ENCODE measurements at places on chromosomes 11 and 22.

GRCh38 chr22:44179196-44179988, 1.3 kb upstream of the PARVG start:
- DNase-seq: no peak

- no peak for DNase-seq
These were observed 12.4 kb downstream of the CRELD2 start for GRCh38 chr22:49930596-49931412.

GRCh38 chr11:77136074-77136473, 8.0 kb downstream of the MYO7A start:
- DNase-seq: no peak

DNA sequence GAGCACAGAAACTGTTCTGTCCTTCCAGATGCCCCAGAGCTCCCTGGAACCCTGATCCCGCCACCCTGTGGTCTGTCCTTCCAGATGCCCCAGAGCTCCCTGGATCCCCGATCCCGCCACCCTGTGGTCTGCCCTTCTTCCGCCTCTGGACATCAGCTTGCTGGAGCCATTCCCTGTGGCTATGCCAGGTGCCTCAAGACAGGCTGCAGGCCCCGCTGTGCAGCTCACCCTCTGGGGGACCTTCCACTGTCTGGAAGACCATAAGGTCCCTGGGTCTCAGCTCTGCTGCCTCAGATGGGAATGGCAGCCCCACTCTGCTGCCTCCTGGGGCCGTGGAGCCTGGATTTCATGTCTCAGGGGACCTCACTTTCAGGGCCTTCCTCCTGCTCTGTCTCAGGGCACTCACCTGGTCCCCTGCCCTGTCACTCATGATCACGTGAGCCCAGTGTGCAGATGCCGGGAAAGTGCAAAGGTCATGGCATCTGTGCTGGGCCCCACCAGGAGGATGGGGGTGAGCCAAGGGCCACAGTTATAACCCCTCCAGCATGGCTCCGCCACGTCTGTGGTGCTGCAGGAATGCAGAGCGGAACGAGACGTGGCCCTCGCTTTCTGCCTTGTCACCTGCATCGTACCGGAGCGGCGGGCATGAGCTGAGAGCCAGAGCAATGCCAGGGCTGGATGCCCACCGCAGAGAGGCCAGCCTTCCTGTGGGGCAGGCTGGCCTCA, 1520.7 kb downstream of the BRD1 start:
- DNase-seq: no peak

GRCh38 chr11:105673089-105673488, 63.2 kb downstream of the GRIA4 start:
- DNase-seq: no peak

GRCh38 chr22:24434471-24435322, 7.3 kb downstream of the ADORA2A start:
- DNase-seq: no peak

- no peak for DNase-seq
These were observed 72.1 kb downstream of the AMOTL1 start for GRCh38 chr11:94840209-94840608.

DNA sequence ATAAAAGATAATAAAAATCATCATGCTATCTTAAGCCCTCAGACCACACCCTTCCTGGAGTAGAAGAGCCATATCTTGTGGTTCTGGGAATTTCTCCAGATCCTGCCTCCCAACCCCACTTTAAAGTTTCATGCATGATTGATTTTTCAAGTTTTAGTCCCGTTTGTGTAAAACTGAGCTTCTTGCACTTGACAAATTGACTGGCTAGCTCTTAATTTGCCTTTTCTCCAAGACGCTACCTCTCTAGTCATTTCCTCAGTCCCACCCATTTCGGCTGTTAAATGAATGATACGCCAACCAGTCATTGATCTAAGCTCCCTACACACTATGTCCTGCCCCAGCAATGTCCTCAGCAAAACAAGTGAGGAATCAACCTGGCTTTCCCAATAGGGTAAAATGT, 71.8 kb upstream of the TEAD1 start:
- DNase-seq: no peak

DNA sequence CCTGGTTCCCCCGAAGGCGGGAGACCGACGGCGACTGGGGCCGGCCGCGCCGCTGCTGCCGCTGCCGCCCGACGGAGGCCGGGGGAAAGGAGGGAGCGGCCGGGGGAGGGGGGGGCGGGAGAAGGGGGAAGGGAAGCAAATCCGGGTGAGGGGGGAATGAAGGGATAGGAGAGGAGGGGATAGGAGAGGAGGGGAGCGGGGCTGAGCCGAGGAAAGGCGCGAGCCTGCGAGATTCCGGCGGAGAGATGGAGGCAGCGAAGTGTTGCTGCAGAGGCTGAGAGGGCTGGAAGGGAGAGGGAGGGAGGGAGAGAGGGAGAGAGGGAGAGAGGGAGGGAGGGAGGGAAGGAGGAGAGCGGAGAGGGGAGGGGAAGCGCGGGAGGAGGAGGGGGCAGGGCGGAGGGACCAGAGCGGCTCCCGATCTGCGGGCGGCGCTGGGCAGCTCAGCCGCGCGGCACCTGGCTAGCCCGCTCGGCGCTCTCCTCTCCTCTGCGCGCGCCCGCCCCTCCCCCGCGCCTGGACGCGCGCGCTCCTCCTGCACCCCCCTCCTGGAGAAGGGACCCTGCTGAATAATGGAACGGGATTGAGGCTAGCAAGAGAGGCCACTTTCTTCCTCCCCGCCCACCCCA, 52.3 kb downstream of the SLC22A12 start:
- DNase-seq: no peak

- no peak for DNase-seq
These were observed at the start of gene DRICH1 for GRCh38 chr22:23632178-23632577. DRICH1 (minus strand) TSS chr22:23632321; CDS start chr22:23632023, 298 bp downstream.

DNA sequence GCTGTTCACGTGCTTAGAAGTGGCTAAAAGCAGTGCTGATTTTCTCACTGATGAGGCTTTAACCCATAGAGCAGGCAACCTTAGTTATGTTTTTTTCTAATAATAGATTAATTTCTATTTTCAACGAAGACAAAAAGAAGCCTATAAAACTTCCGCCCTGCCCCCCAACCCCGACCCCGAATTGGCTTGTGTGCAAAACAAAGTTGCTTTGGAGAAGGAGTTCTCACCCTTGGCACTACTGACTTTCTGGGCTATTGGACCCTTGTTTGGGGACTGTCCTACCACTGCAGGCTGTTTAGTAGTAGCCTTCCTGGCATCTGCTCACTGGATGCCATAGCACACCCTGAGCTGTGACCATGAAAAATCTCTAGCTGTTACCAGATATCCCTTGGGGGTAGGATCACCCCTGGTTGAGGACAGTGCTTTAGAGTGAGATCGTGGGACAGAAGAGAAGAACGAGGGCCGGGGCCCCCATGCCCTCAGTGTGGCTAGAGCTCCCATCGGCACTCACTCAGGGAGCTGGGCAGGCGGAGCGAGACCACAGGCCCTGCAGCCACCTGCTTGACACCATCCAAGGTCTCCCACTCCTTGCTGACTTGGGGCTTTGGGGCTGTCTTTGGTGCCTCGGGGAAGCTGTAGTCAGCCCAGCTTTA, 16.9 kb downstream of the SLC37A2 start:
- no peak for DNase-seq

GRCh38 chr22:31148488-31148887, 8.2 kb upstream of the PLA2G3 start:
- DNase-seq: no peak

DNA sequence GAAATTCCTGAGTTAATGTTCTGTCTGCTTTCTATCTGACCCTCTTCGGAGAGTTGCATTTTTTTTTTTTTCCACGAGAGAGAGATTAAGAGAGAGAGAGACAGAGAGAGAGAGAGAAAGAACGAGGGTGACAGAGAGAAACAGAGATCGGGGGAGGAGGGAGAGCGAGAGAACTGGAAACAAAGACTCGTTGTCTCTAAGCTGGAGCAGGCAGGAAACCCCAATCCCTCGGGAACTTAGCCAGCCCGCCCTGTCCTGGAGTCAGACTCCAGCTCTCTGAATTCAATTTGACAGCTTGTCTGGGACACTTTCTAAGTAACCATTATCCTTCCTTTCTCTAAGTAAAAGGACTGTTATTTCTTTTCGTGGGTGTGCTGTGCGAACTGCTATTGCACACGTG, 76.9 kb downstream of the KCNJ1 start:
- no peak for DNase-seq

GRCh38 chr11:59559886-59560285, 48.5 kb downstream of the OR4D9 start:
- DNase-seq: no peak

DNA sequence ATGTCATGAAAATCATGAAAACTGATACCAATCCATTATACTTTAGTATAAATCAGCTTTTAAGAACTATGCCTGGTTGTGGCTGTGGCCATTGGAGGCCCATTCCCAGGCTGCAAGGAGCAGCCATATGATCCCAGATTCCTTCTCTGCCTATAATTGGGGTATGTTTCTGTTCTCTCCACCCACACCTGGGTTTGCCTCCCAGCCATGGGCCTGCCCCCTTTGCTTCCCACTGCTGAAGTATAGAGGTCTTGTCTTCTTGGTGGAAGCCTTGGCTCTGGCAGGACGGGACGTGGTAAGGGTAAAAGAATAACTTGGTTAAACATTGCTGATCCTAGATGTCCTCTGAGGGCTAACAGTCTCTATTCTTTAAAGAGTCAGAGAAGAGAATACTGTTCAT, 2.4 kb downstream of the MICAL2 start:
- DNase-seq: no peak

DNA sequence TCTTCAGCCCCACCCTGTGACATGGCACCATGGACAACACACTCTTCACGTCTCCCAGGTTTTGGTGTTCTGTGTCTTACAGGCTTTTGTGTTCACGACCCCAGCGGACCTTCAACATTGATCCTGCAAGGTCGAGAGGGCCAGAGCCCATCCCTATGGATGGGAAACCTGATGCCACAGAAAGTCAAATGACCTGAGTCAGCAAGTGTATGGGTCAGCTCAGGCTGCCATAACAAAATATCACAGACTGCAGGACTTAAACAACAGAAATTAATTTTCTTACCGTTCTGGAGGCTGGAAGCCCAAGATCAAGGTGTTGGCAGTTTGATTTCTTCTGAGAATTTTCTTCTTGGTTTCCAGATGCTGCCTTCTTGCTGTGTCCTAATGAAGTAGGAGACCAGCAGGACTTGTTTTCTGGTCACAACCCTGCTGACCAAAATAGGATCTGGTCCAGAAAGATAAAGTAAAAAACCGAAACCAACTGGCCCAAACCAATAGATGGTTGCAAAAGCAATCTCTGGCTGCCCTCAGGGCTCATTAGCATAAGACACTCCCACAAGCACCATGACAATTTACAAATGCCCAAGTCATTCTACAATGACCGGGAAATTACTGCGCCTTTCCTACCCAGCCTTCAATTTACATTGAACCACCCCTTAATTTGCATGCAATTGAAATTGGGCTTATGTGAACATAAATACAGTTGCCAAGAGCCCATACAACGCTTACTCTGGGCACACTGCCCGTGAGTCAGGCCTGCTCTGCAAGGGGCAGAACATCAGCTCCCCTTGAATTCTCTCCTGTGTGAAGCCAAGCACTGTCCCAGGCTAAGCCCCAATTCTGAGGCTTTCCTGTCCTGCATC, 113.9 kb downstream of the RPS6KA4 start:
- no peak for DNase-seq

GRCh38 chr11:20035701-20036601, 124.3 kb downstream of the DBX1 start:
- DNase-seq: peak; percentile 46

- DNase-seq: no peak
These were observed 3.2 kb downstream of the TIMP3 start for GRCh38 chr22:32804531-32805360.

GRCh38 chr11:104033134-104033533, 3.3 kb upstream of the DDI1 start:
- no peak for DNase-seq

DNA sequence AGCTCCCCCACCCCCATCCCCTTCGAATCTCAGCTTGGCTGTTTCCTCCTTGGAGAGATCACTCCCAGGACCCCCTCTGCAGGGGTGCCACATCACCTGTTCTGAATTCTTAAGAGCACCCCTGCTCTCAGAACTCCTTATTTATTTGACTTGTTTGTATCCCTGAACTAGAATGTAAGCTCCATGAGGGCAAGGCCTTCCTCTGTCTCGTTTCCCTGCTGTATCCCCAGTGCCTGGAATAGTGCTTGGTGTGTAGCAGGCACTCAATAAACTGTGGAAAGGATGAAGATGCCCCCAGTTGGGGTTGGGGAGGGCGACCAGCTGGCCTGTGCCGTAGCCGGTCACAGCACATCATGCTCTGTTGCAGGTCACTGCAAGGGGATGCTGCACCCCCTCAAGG, 3.6 kb upstream of the MDK start:
- no peak for DNase-seq

DNA sequence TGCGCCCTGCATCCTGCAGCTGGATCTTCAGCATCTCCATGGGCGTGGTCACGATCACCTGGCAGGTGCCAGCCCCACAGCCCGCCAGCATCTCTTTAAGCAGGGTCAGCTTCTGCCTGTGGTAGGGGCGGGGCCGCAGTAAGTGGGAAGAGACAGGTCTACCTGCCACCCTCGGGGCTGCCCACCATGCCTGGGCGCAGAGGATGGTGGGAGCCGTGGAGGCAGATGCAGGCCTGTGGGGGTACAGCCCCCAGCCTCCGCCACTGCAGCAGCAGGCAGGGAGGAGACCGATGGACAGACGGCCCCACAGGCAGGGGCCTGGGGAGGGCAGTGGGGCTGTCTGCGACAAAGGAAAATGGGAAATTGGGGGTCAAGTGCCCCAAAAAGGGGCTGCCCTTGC, 3.0 kb upstream of the CEND1 start:
- no peak for DNase-seq

- DNase-seq: no peak
These were observed 2.6 kb downstream of the PDE3B start for GRCh38 chr11:14645985-14646900.

DNA sequence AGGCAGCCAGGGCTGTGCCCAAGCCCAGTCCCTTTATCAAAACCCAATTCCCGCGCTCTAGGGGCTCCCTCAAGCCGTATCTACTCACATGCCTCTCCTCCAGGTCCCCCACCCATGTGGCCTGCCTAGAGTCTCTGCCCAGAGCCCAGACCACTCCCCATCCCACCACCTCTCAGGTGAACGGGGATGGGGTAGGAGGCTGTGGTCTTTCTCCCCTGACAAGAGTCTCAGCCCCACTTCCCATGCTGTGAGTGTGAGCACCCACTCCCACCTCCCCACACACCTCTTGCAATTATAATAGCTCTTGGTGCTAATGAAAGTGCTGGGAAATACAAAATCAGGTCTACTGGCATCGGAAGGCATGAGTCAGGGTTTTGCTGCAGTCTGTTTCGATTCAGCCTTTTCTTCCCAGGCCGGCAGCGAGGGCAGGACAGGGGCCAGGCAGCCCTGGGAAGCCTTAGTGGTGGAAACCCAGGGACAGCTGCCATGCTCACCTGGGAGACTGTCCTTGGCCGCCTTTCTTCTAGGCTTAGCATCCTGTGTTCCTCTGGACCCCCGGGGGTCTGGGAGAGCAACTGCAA, 16.7 kb upstream of the TMPRSS4 start:
- DNase-seq: no peak
